ENCODE measurements at places on chromosomes 12 and 14.

GRCh38 chr14:104600141-104600643 is 4.4 kb downstream of the TMEM179 start:
- no peak for DNase-seq

- no peak for DNase-seq
Measured at GRCh38 chr14:49881350-49882001, 11.4 kb upstream of the ARF6 start.

- DNase-seq, result no peak
Measured at GRCh38 chr14:102592763-102593060, 263 bp downstream of the RCOR1 start.

GRCh38 chr14:54462048-54462447 is 20.9 kb upstream of the CNIH1 start:
- DNase-seq, result no peak

GRCh38 chr14:56738020-56738419 is 72.3 kb downstream of the OTX2 start:
- no peak for DNase-seq

GRCh38 chr14:76237349-76237990 is 85.7 kb downstream of the GPATCH2L start:
- no peak for DNase-seq

DNA sequence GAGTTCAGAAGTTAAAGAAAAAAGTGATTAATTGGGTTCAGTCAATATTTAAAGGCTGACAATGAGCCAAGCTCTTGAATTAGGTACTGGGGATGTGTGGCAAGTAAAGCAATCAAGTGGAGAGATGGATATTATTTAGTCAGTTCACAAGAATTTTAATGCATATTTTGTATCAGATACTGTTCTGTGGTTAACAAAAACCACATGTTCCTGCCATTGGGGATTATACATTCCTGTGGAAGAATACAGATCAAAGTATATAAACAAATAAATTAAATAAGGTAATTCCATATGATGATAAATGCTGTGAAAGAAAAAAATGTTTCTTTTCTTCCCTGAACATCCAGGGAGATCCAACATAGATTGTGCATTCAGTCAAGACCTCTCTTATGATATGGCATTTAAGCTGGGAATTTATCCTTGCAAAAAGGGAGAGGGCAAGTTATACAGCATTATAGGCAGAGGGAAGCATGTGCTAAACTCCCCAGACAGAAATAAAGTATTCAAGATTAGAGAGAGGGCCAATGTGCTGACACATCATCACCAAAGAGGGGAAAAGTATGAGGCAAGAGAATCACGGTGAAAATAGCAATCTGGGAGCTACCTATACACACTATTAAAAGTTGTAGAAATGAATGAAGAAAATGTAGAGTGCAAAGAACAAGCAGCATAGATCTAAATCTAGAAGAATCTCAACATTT is 17.6 kb upstream of the A2M start:
- peak; percentile 27 for DNase-seq

DNA sequence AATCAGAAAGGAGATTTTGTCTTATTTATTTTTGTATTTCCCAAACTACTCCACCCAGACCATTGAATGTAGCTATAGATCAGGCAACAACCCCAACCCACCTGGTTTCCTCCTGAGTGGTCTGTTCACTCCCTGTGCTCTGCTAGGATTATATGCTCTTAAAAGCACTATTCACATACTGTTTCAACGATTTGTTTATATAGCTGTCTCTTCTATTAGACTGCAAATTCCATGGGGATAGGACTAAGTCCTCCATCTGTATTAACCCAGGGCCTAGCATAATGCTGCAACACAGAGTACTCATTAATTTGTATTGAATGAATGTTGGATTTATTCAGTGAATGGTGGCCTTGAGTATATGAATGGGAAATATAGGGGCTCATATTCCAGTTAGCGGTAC is 307.6 kb downstream of the RAD51B start:
- no peak for DNase-seq

- peak; percentile 86 for DNase-seq
Measured at GRCh38 chr14:75559451-75560222, 18.8 kb upstream of the FLVCR2 start.

DNA sequence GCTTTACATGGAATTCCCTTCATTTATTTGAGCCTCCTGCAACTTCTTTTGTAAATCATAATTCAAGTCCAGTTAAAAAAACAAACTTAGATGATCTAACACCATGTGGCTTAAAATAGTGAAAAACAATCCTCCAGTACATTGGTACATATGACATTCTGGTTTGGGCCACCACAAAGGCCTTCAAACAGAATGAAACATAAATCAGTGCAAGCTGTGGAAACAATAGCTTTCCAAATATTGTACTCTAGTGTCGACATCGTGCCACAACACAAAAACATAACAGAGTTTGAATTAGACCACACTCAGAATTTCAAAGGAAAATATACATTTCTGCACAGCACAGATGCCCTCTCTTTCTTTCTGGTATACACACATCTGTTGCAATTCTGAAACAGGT is 751.3 kb downstream of the SLC6A15 start:
- DNase-seq, result no peak

DNA sequence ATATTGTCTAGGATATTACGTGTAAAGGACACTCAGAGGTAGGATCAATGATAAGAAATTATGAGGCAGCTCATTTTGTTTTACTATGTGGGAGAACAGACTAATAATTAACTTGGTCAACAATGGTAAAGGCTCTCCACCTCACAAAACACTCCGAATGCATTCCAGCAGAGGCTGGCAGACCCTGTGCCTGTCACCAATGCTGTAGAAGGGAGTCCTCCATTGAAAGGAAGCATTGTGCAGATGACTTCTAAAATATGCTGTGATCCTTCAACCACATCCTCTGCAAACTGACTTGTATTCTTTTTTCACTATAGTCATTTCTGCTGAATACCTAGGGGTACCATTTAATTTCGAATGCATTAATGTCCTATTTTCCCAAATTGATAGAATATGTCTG is 119.6 kb upstream of the EEA1 start:
- DNase-seq, result no peak

DNA sequence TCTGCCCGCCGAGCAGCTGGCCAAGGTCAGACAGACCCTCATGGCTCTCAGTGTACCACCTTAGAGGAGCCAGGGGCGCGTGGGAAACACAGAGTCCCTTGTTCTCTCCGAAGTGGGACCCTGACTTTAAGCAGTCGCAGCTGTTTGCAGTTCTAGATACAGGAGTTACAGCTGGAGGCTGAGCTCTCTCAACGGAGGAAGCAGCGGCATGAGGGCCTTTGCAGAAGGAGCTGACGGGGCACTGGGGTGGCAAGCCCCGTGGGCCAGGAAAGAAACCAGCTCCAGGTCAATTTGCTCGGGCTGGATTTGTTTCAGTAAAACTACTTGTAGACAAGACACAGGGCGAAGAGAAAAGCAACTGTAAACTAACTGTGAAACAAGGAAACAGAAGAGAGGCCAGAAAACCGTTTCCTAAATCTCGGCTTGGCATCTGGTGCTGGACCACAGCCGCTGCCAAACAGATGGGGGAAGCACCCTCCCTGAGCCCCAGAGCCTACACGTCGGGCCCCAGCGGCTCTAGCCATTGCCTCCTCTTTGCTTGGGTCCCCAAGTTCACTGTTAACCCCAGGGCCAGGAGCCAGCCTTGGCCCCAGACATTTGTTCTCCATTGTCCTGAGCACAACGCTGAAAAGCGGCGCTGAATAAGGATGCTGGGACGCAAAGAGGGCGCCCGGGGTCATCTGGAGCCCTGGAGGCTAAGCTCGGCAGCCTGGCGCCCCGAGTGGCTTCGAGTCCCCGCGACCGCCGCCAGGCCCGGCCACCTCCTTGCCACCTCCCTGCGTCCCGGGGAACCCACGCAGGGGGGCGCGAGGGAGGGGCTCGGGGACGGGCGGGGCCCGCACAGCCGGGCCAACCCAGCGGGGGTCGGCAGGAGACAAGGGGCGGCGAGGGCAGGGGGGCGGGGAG is 914 bp upstream of the PACS2 start:
- DNase-seq, result no peak

DNA sequence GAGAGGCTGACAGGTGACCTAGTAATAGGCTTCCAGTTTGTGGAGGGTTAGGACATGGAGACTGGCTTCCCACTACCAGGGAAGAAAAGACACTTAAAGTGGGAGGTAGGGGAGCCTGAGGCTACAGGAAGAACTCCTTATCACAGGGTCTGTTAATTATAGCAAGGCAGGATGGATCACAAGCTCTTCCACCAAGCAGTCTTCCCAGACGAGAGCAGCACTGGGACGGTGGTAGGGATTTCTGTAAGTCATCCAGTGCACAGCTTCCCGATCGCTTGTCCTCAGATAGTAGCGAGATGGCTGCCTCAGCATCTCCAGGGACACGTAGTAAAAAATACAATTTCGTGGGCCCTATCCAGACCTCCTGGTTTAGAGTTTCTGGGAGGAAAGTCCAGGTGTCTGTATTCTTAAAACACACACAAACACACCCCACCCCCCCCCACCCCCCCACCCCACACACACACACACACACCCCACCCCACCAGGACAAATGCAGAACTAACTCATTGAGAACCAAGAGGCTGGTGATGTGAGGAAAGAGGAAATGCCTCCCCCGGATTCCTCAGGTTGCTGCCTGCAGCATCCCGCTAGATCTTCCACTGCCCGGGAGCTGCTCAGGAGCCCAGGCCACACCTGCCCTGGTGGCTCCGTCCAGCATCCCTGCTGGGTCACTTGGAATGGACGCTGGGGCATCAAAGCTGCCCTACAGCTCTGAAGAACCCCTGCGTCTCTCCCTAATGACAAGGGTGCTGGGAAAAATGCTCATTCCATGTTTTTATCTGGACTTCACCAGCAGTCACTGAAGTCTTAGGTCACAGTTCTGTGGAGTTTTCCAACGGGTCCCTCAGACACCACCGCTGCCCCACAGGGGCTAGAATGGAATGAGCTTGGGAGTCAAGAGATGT is 307.2 kb downstream of the CACNA1C start:
- DNase-seq, result no peak

DNA sequence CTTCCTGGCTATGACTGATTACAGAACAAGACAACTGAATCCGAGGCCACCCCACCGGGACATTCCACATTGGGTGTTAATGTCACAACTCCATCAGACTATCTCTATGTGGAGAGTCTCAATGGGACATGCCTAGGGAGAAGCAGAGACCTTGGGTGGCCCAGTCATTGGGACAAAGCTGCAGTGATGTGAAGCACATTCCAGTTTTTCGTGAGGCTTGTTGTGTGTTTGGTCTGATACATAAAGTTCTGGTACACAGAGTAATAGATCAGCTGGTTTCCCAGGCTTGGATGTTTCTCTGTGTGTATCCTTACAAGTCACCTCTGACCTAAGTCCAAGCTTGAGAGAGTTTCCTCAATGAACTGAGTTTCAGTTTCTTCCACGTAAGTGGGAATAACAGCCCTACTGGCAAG is 42.3 kb downstream of the CPM start:
- DNase-seq, result no peak

Data from foreskin keratinocyte (primary cell).